ENCODE measurements at places on chromosomes 1 and 21. TPM values are rescaled to one million over a fixed set of nuclear protein-coding genes. Genes with fewer than 3 reads are reported as not detected.

CD52 gene
- total RNA-seq, result 1.2 TPM

KIF14 gene
- 30.0 TPM for total RNA-seq

TMCO4 gene
- total RNA-seq, result 22.7 TPM

ANGPTL3 gene
- not detected for total RNA-seq

KRTAP13-2 gene
- total RNA-seq, result not detected

ADORA3 gene
- total RNA-seq, result not detected

CHI3L2 gene
- not detected for total RNA-seq

DNAH14 gene
- 35.4 TPM for total RNA-seq

AMY1A gene
- total RNA-seq, result not detected

NEK2 gene
- total RNA-seq, result 56.0 TPM

PPIAL4G gene
- total RNA-seq, result not detected

KCNE2 gene
- not detected for total RNA-seq

SELENBP1 gene
- 11.3 TPM for total RNA-seq

ANKRD35 gene
- total RNA-seq, result 1.2 TPM

FAM163A gene
- not detected for total RNA-seq

COL11A1 gene
- not detected for total RNA-seq

ADCY10 gene
- 0.28 TPM for total RNA-seq

ERG gene
- total RNA-seq, result not detected

PTGFR gene
- not detected for total RNA-seq

OR10Z1 gene
- total RNA-seq, result not detected

TNFAIP8L2 gene
- not detected for total RNA-seq

OR10J1 gene
- not detected for total RNA-seq

WNT9A gene
- total RNA-seq, result 42.2 TPM

TXNIP gene
- total RNA-seq, result 95.7 TPM

KCND3 gene
- total RNA-seq, result not detected

GJA8 gene
- total RNA-seq, result not detected

TAS1R1 gene
- total RNA-seq, result not detected

TTC22 gene
- 24.1 TPM for total RNA-seq

IGSF21 gene
- not detected for total RNA-seq

FCER1A gene
- not detected for total RNA-seq

MROH9 gene
- not detected for total RNA-seq

RSBN1 gene
- total RNA-seq, result 12.3 TPM

NCMAP gene
- 0.50 TPM for total RNA-seq

HSD11B1 gene
- not detected for total RNA-seq

ENAH gene
- total RNA-seq, result 167 TPM

PALMD gene
- 1.2 TPM for total RNA-seq

GATAD2B gene
- 51.4 TPM for total RNA-seq

CR1 gene
- not detected for total RNA-seq

UBL4B gene
- 0.24 TPM for total RNA-seq

ALX3 gene
- total RNA-seq, result not detected

RAB42 gene
- total RNA-seq, result 7.6 TPM

F13B gene
- total RNA-seq, result not detected

FOXD3 gene
- total RNA-seq, result not detected

GPR161 gene
- 6.0 TPM for total RNA-seq

BMP8A gene
- total RNA-seq, result 0.31 TPM

MARK1 gene
- total RNA-seq, result 1.9 TPM

SNRNP40 gene
- total RNA-seq, result 56.0 TPM

SPOCD1 gene
- total RNA-seq, result 14.6 TPM

C1orf115 gene
- 5.6 TPM for total RNA-seq

OR2L3 gene
- not detected for total RNA-seq

DYNLT5 gene
- not detected for total RNA-seq

VASH2 gene
- total RNA-seq, result 0.55 TPM

CYP4Z1 gene
- total RNA-seq, result not detected

HAO2 gene
- total RNA-seq, result not detected

AMPD1 gene
- not detected for total RNA-seq

GBP1 gene
- total RNA-seq, result 6.0 TPM

All from PC-9 (cell line).